ENCODE measurements at places on chromosomes 11 and 22. TPM values are rescaled to one million over a fixed set of nuclear protein-coding genes. Genes with fewer than 3 reads are reported as not detected.

MFRP gene
- not detected for total RNA-seq

SYT13 gene
- 0.72 TPM for total RNA-seq

OR4D5 gene
- not detected for total RNA-seq

POTEH gene
- total RNA-seq = 0.29 TPM

CARNS1 gene
- total RNA-seq = not detected

OR51E2 gene
- total RNA-seq = not detected

KCTD14 gene
- total RNA-seq = 7.1 TPM

PRG2 gene
- total RNA-seq = not detected

MICALL1 gene
- total RNA-seq = 8.4 TPM

MMP10 gene
- 0.24 TPM for total RNA-seq

ELMOD1 gene
- total RNA-seq = 0.20 TPM

OR5B21 gene
- not detected for total RNA-seq

CCDC87 gene
- total RNA-seq = 0.84 TPM

MPZL2 gene
- total RNA-seq = not detected

ABCG4 gene
- 0.20 TPM for total RNA-seq

SLC5A12 gene
- not detected for total RNA-seq

GGT5 gene
- total RNA-seq = not detected
